ENCODE measurements at places on chromosomes 5 and 9.

GRCh38 chr9:216866-217265 is 2.2 kb downstream of the DOCK8 start:
- DNase-seq, result no peak

DNA sequence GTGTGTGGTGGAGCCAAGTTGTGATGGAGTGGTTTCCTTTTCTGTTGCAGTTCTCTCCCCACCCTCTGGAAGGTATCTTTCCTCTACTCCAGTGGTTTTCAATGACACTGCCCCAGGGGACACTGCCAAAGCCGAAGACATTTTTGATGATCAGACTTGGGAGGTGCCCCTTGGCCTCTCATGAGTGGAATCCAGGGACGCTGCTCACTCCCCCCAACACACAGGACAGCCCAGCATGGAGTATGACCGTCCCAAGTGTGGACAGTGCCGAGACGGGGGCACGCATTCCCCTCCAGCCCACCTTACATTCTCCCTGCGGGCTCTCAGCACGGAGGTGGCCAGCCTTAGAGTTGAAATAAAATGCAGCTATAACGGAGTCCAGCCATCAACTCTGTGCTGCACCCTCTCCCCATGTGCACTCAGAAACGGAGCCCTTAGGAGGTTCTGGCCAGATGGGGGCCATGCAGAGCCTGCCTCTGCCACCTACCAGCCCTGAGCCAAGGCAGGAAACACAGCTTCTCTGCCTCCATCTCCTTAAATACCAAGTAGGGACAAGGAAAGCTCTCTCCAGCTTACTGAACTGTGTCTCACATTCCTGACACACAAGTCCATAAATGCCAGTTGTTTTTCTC is 150.8 kb downstream of the ROR2 start:
- DNase-seq, result no peak

GRCh38 chr5:178627259-178627598 is 379 bp upstream of the CLK4 start:
- no peak for DNase-seq

DNA sequence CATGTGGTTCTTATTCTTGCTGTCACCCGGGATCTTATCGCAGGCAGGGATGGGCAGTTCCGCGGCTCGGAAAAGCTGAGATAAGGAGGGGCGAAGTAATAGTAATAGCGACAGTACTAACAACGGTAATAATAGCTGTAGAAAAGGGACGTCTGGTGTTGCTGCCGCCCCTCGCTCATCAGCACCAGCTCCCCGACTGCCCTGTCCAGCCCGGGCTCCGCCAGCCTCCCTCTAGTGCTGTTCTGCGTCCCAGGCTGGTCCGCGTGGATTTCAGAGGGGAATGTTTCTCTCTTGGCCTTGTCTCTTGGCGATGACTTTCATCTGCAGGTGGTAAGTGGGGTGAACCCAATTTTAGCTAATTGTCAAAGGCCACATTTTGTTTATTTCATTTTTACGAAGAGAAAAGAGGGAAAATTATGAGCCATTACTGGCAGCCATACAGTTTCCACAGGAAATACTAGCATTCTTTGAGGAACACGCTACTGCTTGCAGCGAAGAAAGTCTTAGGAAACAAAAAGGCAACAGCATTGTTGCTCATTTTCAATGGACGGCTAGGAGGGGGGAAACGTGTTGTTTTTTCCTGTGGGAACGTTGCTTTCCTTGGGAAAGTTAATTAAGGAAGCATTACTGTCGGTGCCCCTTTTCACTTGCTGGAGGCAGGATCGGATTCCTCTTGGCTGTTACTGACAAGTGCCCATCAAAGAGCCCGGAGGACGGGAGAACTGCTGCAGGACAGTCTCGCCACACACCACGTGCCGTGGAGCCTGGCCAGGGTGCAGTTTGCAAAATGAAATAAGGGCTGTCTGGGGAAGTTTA is 762 bp downstream of the SNCAIP start:
- DNase-seq, result no peak

DNA sequence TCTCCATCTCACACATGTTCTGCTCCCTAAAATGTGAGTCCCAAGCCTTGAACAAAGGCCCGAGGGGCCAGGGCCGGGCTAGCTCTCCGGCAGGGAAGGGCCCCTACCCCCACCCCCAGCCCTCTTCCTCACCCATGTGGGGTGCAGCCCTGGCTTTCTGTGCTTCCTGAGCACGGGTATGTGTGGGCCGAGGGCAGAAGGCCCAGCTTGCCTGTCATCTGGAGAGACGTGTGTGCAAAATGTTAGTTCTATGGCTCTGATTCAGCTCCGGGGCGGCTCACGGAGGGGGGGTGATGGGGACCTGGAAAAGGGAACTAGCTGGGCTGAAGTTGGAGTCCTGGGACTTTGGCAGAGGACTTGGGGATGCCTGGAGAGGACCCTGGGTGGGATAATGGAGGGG is 90.3 kb upstream of the ARAP3 start:
- DNase-seq, result no peak

DNA sequence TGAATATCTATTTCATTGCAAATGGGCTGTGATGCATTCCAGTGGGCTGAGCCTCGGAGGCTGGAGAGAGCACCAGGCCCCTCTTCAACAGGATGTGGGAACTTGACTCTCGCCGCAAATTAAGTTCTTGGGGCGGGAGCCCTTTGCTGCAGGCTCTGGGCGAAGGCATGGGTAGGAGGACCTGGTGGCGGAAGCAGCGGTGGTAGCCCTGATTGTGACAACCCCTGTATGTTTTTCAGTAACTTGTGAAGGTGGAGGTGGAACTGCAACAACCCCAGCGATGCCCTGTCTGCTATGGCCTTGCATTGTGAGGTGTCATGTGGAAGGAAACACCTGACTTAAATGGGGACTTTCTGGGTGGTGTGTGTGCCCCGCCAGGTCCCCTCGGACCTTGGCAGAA is 9.4 kb downstream of the FYB1 start:
- no peak for DNase-seq

DNA sequence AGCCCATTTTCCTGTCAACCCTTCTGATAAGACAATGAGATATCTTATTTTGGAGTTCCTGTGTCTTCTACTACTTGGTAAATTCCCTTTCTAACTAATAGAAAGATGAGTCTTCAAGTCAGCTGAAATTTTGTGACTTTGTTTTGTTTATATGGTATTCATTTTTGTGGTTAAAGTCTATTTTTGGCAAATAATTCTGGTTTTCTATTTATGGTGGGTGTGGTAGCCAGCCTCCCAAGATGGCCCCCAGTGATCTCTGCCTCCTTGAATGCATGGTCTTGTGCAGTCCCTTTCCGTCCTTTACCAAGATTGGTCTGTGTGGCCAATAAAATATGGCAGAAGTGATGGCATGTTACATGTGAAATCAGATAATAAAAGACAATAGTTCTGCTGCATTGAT is 91.5 kb downstream of the NR3C1 start:
- DNase-seq, result no peak

DNA sequence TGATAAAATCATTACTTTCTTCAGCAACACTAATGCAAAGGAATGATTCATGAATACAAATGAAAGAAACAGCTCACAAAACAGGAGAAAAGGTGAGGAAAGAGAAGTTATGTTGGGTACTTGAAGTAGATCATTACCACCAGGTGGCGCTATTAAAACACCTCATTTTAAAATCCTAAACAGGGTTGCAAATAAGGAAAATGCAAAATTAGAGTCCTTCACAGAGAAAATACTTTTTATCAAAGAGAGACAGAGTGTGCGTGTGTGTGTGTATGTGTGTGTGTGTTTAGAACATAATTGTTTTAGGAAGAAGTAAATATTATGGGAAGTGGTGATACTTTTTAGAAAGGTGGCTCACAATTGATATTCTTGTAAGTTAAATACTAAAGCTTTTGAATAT is 49.5 kb upstream of the CD180 start:
- DNase-seq, result peak; percentile 51
